Stimulated activated CD4-positive, alpha-beta T cell treated with anti-CD3 and anti-CD28 coated beads, Interleukin-4, amount 100 ng/mL, for 4 hours (primary cell): ENCODE measurements at places on chromosomes 12 and 14.
A peak's percentile ranks its signal among the peaks of the same experiment; 100 is the strongest.

DNA sequence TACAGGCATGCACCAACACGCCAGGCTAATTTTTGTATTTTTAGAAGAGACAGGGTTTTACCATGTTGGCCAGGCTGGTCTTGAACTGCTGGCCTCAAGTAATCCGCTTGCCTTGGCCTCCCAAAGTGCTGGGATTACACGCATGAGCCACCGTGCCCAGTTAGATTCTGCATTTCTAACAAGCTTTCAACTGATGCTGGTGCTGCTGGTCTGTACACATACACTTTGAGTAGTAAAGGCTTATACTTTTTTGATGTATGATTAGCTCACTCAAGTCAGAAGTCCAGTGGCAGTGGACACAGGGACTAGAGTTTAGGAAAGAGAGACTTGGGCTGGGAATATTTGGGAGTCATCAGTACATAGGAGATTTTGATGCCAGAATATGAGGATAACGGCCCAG lies 2.2 kb upstream of the TBC1D15 start:
- no peak for DNase-seq

- no peak for DNase-seq
Observed at GRCh38 chr14:75042035-75042434, 9.2 kb downstream of the MLH3 start.

GRCh38 chr14:80587096-80587724 lies 354.3 kb downstream of the CEP128 start:
- DNase-seq = no peak

DNA sequence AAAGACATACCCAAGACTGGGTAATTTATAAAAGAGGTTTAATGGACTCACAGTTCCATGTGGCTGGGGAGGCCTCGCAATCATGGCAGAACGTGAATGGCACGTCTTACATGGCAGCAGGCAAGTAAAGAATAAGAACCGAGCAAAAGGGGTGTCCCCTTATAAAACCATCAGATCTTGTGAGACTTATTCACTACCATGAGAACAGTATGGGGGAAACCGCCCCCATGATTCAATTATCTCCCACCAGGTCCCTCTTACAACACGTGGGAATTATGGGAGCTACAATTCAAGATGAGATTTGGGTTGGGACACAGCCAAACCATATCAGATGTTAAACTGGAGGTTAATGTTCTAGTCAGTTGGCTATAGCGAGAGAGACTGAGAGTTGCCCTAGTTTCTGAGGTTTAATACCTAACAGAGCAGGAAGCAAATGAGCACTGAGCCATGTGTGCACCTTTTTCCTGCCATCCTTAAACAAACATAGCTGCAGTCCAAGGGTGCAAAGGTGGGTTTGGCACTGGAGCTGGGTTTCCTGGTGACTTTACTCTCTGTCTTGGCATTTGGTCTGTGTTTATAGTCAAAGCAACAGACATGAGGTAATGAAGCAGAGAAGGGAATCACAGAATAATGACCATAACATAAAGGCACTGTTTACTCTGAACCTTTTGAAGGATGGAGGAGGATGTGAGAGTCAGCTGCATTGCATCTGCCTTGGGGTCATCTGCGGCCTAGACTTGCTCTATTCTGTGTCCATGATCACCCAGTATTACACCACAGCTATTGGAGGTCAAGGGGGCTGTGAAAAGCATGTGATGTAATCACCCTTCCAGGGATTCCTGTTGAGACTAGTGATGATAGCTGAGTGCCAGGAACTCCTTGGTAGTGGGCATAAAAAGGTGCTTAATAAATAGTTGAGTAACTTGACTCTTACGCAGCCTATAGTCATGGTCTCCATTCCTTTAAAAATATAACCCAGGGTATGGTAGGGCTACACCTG lies 83.6 kb upstream of the USP44 start:
- DNase-seq = no peak

- DNase-seq = peak; percentile 34
Observed at GRCh38 chr14:76955575-76956315, 72.8 kb downstream of the IRF2BPL start.

- DNase-seq = no peak
Observed at GRCh38 chr14:68561531-68562007, 231.3 kb downstream of the ZFP36L1 start.

DNA sequence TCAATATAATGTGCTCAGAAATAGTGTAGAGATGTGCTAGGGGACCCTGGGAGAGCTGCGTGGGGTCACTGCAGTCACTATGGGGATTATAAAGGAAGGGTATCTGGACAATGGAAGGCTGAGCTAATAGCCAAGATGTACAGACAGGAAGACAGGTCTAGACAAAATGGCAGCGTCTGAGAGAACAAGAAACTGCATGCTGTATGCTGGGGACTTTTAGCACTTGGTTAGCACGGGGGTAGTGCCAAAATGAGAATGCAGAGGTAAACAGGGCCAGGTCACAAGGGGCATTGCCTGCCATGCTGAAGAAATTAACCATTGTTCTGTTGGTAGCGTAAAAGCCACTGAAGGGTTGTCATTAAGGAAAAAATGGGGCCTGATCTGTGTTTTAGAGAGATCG lies 308.2 kb downstream of the EMP1 start:
- no peak for DNase-seq

DNA sequence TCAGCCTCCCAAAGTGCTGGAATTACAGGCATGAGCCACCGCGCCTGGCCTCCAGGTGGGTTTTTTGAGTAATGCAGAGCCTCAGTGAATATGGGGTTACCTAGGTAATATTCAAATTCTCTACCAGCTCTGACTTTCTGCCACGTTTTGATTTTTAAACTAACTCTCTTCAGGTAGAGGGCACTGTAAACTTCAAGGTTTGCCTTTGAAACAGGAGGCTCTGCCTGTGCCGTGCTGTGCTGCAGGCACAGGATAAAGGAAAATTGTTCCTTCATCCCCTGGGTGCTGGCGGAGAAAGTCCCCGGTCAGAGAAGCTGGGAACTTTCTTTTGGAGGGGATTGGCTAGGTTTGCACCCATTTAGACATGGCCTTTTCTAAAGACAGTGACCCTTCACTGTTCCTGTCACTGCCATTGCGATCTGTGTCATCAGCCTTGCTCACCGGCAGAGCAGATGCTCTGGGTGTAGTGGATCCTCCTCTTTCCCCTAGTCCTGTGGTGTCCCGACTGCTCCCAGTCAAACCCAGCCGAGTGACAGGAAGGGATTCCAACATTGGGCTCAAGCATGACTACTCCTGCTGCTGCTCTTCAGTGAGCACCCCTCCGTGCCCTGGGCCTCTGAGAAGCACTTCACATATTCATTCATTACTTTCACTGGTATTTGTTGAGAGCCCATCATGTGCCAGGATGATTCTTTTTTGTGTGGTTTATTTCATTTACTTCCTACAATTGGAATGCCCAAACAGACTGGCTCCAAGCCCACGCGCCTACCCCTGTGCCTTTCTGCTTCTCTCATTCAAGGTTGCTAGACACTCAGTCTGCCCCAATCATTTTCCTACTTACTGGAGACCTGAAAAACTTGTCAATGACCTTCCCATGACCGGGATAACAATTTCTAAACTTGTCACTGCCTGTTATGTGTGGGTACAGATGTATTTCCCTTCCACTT lies 103.6 kb downstream of the TMEM30B start:
- no peak for DNase-seq

DNA sequence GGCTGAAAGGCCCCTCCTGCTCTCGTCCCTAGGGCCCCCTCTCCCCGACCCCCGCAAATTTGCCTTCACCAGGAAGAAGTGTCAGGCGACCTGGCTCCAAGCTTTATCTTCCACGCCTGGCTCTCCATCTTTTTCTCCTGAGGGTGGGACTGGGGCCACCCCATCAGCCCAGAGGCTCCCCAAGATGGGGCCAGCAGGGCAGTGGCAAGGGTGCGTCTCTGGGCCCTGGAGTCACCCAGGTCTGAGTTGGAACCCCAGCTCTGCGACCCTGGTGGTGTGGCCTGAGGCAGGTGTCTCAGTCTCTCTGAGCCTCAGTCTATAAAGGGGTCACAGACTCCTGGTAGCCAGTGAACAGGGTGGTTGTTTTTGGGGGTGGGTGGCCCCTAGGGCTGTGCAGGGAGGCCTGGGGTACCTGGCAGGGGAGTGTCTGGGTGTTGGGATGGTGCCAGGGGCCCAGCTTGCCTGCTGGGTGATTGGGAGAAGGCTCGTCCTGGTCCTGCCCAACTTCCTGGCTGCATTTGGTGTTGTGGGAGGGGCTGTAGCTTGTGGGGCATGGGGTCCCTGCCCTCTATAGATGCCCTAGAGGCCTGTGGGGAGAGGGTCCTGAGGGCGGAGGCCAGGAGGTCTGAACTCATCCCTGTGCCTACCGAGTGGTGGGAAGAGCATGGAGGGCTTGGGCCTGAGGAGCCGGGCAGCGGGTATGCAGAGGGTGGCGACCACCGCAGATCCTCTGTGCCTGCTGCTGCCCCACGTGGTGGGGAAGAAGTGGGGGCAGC lies 7.6 kb downstream of the KIF26A start:
- no peak for DNase-seq

GRCh38 chr12:85781766-85782165 lies 54.4 kb downstream of the RASSF9 start:
- no peak for DNase-seq

DNA sequence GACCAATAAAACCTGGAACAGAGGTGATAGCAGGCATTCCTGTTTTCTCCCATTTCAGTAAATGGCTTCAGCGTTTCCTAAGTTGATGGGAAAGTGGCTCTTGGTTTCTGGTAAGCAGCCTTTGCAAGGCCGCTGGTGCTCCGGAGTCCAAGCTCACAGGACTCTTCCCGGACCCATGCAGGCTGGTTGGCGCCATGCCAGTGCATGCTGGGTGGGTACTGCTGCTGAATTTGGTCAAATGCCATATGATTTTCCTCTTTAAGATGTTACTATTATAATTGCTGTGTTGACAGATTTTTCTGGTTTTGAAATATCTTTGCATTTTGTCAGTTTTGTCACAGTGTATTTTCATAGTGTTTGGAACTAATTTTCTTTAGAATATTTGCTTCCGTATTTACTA lies 27.7 kb downstream of the PPP2R5C start:
- no peak for DNase-seq

GRCh38 chr12:130247634-130248237 lies 85.5 kb downstream of the FZD10 start:
- DNase-seq = no peak

GRCh38 chr12:114396869-114397719 lies 8.8 kb downstream of the TBX5 start:
- DNase-seq = no peak
